ENCODE measurements at places on chromosomes 3 and 15.

DNA sequence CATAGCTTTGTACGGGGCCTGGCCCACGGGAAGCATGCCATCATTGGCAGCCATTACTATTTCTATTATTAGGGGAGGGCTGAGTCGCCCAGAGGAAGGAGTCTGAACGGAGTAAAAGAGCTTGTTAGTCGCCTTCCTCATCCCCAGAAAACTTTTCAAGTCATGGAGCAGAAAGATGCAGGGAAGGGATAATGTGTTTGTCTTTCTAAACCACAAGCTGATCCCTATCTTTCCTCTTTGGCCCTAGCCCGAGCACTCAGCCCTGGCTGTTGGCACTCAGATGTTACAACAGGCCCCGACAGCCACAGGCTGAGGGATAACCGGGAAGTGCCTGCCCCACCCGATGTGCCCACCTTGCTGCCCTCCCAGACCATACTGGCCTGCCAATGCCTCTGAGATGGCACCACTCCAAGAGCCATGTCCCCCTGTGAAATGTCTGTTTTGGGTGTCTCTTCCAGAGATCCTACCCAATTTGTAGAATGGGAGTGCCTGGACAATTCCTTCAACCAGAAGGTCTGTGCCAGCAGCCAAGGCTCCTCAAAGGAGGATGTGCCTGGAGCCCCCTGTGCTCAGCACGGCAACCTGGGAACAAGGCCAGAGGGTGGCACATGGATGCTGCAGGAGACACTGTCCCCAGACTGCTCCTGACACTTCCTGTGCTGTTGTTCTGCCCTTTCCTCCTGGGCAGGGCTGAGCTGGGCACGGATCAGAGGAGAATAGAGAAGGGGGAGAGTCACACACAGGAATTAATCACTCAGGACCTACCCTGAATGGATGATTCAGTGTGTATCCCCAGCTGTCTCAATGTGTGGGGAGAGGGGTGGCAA lies 10.8 kb downstream of the PAK6 start:
- DNase-seq, result no peak

DNA sequence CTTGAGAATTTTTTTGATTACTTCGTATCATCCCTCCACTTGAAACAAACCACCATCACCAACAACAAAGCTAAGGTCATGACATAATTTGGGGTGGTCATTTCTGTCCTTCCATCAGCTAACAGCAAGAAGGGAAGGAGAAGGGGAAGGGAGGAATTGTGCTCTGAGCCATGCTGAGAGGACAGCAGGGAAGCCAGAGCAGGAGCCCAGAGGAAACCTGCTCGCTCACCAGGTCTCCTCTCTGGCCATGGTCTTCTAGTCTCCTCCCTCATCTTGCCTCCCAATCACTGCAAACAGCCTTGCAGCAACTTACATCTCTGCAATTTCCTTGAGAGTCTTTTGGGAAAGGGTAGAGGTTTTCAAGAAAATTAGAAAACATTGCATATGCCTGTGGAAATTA lies 196.7 kb downstream of the SSR3 start:
- no peak for DNase-seq

DNA sequence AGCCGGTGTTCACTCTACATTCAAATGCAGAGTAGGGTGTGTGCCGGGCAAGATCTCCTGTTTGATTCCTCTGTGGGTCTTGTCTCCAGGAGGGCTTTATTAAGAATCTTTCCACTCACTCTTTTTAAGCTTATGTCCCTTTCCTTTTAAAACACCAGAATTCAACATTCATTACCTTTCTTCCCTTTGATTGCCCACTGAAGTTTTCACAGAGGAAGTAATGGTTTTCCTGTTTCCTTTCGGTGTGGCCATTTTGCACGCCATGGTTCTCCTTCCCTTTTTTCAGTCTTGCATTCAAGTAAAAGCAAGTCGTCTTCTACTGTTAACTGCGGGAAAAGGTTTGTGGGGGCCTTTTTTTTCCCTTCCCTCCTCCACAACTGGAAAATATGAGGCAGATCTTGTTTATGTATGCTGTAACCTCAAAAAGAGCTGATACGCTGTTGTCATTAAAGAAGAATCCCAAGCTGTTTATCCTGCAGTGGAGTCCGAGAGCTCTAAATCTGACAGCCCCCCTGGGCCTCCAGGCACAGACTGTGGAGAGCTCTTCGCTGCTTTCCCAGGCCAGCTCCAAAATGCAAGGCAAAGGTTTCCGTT lies 40.5 kb downstream of the FILIP1L start:
- no peak for DNase-seq

GRCh38 chr3:52442409-52443267 lies 2.3 kb downstream of the SEMA3G start:
- no peak for DNase-seq

GRCh38 chr3:43231276-43232000 lies 54.9 kb upstream of the SNRK start:
- no peak for DNase-seq

- DNase-seq, result no peak
Measured at GRCh38 chr3:40414270-40414669, 27.3 kb downstream of the ENTPD3 start.

- DNase-seq, result no peak
Measured at GRCh38 chr3:46289966-46290365, 47.7 kb downstream of the CCR3 start.

- no peak for DNase-seq
Measured at GRCh38 chr15:98610991-98611390, 37.3 kb upstream of the IGF1R start.

GRCh38 chr3:10530241-10530640 lies 24.9 kb upstream of the ATP2B2 start:
- no peak for DNase-seq

DNA sequence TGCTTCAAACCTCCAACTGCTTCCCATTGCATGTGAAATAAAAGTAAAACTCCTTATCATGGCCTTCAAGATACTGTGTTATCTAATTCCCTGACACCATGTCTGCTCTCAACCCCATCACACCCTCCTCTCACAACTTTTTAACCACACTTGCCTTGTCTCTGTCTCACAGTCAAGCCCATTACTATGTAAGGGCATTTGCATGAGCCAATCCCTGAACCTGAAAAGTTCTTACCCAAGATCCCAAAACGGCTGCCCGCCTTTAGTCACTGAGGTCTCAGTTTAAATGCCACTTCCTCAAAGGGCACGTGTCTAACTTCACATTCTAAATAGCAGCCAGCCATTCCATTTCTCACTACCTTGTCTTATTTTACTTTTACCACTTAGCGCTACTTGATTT lies 83.1 kb downstream of the SST start:
- DNase-seq, result no peak

DNA sequence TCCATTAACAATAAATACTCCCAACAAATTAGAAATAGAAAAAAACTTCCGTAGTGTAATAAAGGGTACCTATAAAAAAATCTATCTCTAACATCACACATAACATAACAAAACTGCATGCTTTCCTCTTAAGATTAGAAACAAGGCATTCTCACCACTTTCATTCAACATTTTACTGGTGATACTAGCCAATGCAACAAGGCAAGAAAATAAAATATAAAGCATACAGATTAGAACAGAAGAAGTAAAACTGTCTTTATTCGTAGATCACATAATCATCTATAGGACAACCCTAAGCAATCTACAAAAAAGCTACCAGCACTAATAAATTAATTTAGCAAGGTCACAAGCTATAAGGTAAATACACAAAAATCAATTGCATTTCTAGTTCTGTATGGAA lies 107.1 kb downstream of the PLD1 start:
- DNase-seq, result no peak

DNA sequence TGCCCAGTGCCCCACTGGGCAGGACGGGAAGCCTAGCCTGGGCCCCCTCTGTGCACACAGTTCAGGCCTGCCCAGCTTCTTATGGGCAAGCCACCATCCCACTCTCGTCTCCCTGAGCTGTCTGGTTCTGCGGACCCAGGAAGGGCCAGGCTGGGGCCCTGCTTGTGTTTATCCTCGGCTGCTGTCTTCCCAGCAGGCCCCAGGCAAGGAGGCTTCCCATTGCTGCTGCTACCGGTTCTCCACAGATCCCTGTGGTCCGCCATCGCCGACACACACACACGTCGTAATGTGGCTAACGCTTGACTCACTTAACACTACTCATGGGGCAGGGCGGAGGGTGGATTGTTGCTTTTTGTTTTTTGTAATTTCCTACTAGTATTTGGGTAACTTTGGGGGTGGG lies 52.4 kb upstream of the SLC6A1 start:
- no peak for DNase-seq

DNA sequence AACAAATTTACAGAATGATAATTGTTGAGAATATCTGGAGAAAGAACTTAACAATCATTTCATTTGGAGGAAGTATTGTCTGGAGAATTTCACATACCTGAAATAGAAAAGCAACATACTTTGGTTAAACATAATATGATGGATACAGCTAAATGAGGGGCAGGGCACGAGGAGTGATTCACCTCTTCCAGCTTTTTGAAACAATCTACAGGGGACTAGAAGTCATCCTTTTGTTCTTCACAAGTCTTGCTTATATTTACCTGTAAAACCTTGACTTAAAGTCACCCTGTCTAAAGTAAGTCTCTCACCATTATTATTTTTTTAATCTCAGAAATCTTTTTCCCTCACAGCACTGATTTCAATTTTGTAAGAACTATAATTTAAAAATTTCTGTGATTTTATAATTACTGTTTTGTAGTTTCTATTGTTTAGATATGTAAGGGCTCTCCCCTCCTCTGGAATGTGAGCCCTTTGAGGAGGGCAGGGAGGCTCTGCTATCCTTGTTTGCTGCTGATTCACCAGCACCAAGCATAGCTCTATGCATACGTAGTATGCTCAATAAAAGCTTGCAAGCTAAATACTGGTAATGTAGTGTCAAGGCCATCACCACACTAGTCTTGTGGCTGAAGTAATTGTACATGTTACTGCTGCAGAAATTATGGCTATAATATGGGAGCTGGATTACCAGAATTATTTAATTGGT lies 193.9 kb upstream of the THRB start:
- no peak for DNase-seq

DNA sequence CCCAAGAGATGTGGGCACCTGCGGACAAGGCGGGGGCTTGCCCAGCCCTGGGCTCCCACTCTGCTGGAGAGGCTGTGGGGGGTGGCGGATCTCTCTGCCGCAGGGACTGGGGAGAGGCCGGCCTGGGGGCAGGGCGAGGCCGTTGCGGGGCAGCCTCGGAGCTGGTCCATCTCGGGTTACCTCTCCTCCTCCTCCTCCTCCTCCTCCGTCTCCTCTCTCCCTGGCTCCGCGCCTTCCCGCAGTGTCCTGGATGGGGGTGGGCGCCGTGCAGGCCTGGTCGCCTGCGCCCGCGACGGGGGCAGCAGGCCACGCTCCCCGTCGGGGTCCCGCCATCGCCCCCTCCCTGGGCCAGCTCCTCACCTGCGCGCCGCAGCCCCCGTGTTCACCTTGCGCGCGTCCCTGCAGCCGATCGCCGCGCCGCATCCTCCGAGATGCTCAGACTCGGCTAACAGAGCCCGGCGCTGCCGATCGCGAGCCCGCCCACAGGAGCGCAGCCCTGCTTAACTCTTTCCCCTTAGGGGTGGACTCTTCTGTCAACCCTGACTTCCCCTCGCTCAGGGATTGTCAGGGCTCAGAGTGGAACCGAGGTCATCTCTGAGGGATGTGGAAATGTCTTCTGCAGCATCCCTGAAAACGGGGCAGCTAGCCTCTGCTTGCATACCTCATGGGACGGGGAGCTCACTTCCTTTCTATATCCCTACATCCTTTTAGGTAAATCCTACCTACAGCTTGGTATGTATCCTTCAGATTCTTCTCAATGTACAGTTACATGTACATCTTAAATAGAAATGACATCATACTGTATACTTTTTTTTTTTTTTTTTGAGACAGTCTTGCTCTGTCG lies at the start of gene PRRT3:
TSS of gene PRRT3 (minus strand) at position 447 of the 844 bp plus-strand sequence. CDS start 2,293 bp downstream, outside the sequence.
- DNase-seq, result no peak

DNA sequence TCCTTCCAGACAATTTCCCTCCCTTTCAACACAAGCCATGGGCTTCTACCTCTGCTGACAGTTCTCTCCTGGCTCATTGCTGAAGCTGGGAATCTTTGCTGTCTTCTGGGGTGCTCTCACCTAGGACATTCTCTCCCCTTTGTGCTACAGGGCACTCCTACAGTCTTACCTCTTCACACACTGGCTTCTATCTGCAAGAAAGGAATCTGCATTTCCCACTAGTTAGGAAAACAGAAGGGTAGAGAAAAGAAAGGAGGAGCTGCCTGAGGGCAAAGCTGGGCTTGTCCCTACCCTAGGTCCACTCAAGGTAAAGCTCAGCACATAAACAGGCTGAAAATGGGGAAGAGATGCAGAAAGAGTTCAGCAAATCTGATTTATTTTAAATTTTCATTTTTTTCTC lies 5.6 kb upstream of the ARGFX start:
- DNase-seq, result no peak

GRCh38 chr3:100754563-100755334 lies 45.5 kb downstream of the TFG start:
- DNase-seq, result no peak

GRCh38 chr15:51736069-51736468 lies 1.4 kb downstream of the LYSMD2 start:
- no peak for DNase-seq

- DNase-seq, result no peak
Measured at GRCh38 chr3:166734734-166735133, 645.4 kb downstream of the ZBBX start.

- no peak for DNase-seq
Measured at GRCh38 chr15:71005895-71006294, 109.4 kb upstream of the THSD4 start.

- no peak for DNase-seq
Measured at GRCh38 chr15:68057758-68058157, 3.6 kb downstream of the PIAS1 start.

DNA sequence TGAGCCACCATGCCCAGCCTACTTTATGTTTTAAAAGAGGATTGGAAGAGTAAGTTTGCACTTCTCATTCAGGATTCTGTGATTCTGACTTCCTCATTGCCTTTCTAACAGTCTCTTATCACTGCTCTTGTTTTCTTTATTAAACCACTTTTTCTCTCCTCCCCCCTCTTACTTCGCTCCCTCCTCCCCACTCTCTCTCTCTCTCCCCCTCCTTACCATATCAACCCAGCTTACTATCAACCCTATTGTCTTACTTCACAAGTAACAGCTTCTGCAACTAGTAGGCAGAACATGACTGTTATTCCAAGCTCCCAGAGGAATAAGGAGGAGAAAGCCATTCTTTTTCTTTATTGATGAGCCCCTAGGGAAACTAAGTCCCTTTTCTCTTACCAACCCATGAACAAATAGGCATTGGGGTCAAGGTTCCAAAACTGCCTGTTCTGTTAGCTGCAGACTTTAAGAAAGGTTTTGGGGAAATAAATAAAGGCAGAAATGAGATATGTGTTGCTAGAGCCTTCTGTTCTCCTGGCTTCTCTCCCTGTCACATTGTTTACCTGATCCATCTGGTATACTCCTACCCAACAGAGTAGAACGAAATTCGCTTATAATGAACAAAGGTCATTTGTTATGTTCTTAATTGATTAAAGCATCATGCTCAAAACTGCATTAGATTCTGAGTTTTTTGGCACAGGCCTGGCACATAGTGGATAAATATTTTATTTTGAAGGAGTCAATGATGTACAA lies 56.4 kb upstream of the RASGRP1 start:
- DNase-seq, result no peak

- no peak for DNase-seq
Measured at GRCh38 chr15:88703533-88703932, 64.7 kb downstream of the ISG20 start.

GRCh38 chr15:29910068-29910467 lies 87.8 kb upstream of the TJP1 start:
- DNase-seq, result no peak
